ENCODE measurements at places on chromosomes 5 and 9.

DNA sequence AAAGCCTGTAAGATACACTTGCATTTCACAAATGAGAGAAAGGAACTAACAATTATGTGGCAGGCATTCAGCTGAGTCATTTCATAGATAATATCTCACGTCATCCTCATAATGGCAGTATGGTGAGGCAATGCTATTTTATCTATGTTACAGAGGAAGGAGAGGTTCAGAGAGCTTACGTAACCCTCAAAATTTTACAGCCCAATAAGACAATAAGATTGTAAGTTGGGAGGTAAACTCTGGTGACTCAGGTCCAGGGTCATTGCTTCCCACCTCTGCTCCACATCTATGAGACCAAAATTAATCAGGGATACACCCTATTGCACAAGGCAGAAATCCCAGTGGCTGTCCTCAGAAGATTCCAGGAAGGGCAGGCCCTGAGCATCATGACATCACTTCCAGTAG, 309.7 kb downstream of the NSG2 start:
- no peak for DNase-seq

DNA sequence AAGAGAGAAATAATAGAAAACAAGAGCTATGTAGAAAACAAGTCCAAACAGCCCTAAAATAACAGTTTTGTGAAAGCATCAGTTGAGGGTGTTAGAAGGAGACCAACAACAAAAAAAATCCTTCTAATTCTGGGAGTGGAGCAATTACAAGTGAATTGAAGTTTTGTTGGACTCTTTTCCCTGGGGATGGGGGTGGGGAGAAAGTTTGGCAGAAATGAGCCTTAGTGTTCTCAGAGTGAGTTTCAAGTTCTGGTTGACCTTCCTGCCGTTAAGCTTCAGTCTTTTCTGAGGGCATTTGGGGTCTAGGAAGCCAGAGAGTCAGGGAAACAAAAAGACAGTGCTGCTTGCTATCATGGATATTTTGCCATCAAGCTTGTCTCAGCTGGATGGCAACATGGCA, 106.3 kb upstream of the TRIM32 start:
- DNase-seq, result no peak

DNA sequence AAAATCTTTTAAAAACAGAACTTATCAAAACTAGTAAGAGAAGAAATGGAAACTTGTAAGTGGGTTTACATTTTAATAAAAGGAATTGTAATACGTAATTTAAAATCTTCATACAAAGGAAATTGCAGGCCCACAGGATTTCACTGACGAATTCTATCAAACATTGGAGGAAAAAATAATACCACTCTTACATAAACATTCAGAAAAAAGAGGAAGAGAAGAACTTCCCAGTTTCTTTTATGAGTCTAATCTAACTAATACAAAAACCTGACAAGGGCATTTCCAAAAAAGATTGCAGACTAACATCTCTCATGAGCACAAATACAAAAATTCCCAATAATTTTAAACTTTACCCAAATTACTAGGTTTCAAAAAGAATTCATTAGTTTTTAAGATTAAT, 149.0 kb downstream of the RANBP17 start:
- DNase-seq, result no peak

- DNase-seq, result no peak
Observed at GRCh38 chr9:71897577-71897976, 13.4 kb downstream of the ABHD17B start.

DNA sequence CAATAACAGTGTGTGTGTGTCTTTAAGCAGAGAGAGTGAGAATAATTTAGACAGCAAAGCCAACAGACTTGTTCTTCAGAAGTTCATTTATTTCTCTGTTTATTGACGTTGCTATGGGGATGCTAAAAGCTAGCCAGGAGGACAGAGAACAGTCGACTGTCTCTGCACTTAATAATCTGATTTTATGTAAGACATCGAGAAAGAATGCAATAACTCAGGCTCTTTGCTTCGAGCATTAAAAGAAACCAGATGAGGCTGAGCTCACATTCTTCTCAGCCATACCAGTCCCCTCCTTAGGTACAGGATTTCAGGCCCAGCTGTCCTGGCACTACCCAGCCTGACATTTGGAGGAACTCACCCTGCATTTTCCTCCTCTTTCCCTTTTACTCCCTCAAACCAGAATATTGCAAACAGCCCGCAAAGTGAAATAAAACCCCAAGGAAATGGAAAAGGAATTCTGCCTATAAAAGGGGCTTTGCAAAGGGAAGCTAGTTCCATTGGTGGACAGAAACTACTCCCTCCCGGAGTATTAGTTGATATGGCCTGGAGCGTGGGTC, 44.5 kb upstream of the DPYSL3 start:
- no peak for DNase-seq

DNA sequence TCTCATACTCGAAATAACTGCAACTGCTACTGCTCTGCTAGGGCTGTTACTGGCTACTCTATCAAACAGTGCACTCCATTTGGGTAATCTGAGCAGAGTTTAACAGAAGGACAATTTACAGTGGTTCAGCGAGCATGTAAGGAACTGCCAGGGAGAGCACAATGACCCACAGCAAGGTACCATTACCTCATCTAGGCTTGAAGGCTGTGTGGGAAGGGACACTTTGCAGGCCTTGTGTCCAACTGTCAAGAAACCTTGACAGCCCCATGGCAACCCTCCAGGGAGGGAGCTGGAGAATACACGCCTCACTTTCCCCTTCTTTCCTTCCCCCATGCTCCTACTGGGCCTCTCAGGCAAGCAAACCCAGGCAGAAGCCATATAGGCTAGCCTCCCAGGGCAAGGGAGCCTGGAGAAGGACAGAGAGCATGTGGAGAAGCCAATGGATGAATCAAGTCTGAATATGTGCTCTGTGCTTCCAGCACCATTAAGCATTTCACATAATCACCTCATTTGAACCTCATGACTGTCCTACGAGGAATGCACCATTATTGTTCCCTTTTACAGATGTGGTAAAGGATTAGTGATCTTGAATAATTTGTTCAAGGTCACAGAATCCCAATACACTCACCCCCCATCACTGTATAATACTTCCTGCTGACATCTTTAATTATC, 49.9 kb upstream of the JAK2 start:
- DNase-seq, result no peak
